ENCODE measurements at places on chromosomes 11 and 22.

DNA sequence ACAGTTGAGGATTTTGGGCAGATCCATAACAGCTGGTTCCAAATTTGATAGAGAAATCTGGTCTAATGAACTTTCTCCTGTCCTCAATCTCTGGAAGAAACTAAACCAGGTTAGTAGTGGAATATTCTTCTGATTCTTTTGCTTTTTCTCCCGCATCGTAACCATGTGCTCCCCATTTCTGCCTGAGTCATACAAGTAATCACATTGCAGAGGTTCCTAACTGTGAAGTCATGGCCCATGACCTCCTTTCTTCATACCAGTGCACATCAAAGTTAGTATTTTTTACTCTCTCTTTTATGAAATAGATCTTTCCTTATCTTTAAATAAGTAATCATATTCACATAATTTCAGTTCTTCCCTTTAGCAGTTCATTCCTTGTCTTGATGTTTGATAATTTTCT lies 249.0 kb downstream of the DYNC2H1 start:
- no peak for DNase-seq

DNA sequence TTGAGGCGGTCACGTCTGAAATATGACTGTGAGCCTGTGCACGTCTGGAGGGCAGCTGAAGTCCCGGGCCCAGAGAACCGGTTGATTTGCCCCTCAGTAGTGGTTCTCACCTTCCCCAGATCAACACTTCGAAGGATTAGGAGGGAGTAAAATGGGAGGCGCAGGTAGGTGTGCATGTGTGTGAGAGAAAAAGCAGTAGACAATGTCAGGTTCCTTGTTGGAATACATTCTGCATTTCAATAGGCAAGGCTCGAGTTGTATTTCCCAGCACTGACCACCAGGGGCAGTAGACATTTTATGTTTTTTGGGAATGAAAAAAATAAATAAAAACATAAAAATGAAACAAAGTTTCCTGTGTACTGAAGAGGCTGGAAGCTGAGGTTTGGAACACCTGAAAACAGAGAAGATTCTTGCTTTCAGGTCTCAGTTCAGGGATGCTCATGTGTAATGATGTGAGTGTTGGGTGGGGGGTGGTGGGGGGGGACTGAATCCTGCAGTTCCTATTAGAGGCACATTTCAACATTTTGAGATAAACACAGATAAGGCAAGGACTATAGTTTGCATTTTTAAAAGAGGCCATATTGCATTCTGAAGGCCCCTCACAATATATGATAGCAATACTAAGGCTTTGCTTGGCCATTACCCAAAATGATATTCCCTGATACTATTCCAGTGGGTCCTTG lies 333.9 kb downstream of the CADM1 start:
- DNase-seq, result no peak

DNA sequence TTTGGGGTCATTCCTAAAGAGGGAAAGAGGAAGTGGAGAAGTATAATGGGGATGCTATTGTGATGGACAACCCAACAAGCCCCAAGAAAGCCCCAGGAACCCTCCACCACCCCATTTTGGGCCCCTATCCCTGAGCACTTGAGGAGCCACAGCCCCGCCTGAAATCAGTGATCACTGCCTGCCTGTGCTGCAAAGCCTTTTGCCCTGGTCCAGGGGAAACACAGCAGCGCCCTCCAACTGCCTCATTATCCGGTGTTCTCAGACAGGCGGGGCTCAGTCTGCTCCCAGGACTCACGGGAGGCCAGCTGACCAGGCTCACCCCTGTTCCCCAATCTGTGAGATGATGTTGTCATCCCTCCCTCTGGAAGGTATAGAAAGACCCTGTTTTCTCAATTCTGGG lies 44.7 kb upstream of the TTC12 start:
- DNase-seq, result no peak

DNA sequence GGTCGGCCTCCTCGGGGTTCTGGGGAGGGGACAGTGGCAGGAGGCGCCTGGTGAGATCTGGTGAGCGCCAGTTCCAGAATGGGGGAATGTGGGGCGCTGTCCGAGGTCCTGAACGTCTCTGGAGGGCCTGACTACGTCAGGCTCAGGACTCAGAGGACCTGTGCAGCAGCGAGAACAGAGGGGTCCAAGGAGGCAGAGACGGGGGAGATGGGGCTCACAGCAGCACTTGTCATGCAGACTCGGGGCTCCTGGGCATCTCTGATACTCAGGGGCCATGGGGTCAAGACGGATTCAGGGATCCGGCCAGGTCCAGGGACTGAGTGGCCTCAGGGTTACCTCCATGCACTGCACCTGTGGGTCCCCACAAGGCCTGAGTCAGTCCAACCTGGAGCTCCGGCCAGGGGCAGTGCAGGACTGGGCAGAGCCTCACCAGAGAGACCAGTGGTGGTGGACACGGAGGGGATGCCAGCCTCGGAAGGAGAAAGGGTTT lies 92.2 kb downstream of the BRD1 start:
- DNase-seq, result no peak

DNA sequence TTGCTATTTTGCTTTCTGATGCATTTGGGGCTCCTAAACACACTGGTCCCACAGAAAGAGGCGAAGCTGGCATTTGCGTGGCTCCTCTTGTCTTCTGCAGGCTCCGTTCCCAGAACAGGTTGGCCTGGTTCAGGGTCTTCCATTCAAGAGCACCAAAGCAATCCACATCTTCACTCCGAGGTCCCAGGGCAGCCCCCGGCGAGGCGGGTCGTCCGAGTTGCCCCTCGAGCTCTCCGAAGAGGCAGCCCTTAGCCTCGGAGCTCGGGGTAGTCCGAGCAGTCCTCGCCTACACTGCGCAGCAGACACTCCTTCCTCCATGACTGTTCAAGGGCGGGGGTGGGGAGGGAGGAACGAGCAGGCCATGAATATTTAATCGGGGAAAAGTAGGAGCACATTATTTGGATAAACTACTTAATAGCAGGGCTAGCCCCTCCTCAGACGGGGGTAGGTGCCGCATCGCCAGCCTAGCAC lies 321.3 kb downstream of the BLID start:
- no peak for DNase-seq

GRCh38 chr11:117281159-117281558 lies 10.0 kb upstream of the BACE1-AS start:
- no peak for DNase-seq

- no peak for DNase-seq
Measured at GRCh38 chr22:29885610-29886009, 2.6 kb downstream of the MTMR3 start.

DNA sequence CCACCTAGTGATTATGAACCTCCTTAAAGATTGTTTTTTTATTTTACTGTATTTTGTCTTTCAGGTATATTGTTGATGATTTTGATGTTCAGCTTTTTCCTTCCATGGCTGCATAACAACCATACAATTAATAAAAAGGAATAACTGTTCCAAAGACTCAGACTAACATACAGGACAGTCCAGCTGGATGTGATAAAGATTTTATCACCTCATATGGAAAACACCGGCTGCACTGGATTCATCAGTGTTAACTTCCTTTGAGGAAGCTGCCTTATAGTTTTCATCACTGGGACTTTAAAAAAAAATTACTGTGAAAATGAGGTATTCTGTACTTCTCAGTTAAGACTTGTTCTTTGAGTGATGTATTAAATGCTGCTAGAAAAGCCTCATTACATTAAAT lies 19.5 kb downstream of the AQP11 start:
- DNase-seq, result no peak

DNA sequence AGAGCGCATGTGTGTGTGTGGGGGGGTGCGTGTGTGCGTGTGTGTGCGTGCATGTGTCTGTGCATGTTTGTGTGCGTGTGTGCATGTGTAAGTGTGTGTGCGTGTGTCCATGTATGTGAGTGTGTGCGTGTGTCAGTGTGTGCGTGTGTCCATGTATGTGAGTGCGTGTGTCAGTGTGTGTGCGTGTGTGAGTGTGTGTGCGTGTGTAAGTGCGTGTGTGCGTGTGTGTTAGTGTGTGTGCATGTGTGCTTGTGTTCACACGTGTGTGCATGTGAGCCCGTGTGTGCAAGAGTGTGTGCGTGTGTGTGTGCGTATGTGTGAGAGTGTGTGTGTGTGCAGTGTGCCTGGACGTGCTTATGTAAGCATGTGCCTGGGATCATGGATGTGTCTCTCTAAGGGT lies 14.7 kb upstream of the APOL6 start:
- no peak for DNase-seq

- DNase-seq, result no peak
Measured at GRCh38 chr11:16853266-16853665, 114.8 kb downstream of the C11orf58 start.

DNA sequence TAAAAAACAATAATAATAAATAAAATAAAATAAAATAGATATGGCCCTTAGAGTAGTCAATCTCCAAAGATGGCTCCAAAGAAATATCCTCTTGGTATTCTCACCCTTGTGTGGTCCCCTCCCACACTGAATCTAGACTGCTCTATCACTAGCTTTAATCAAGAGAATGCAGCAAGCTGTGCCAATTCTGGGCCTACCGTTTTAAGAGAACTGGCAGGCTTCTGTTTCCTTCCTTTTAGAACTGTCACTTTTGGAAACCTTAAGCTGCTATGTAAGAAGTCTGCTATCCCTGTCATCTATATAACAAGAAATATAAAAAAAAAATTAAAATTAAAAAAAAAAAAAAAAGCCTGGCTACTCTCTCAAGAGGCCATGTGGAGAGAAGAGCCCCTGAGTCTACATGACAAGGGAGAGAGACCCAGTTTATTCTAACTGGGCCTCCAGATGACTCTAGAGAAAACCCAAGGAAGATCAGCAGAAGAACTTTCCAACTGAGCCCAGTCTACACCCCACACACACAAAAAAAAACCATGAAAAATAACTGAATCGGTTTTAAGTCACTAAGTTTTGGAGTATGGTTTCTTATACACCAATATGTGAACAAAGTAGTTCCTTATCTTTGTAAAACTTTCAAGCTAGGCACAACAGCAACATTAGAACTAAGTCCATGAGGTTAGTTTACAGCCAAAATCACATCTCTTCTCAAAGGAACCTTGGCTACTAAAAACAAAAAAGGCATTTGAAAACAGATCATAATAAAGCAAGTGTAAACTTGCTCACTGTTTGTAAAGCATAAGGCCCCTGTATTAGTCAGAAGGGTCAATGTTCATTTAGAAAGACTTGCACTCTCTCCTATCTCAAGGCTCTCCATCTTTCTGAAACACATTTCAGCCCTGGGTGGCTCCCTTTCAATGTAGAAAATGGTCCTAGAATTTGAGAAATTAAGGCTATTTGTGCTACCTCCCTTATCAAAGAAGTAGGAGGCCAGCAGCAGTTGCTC lies 67.3 kb downstream of the AMBRA1 start:
- DNase-seq, result no peak

DNA sequence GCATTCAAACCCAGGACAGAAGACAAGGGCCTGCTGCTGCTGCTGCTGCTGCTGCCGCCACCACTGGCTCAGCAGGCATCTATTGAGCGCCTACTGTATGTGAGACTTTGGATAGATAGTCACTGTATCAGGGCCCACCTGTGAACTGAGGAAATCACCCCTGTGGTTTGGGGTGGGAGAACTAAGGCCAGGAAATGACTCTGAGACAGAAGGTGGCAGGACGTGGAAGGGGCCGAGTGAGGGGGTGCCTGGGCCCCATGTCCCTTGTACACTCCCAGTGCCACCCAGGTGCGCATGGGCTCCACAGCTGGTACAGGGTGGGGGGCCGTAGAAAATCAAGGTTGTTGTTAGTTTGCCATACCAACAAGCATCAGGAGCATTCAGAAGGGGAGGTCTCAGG lies 50.6 kb downstream of the ARHGAP8 start:
- DNase-seq, result no peak

DNA sequence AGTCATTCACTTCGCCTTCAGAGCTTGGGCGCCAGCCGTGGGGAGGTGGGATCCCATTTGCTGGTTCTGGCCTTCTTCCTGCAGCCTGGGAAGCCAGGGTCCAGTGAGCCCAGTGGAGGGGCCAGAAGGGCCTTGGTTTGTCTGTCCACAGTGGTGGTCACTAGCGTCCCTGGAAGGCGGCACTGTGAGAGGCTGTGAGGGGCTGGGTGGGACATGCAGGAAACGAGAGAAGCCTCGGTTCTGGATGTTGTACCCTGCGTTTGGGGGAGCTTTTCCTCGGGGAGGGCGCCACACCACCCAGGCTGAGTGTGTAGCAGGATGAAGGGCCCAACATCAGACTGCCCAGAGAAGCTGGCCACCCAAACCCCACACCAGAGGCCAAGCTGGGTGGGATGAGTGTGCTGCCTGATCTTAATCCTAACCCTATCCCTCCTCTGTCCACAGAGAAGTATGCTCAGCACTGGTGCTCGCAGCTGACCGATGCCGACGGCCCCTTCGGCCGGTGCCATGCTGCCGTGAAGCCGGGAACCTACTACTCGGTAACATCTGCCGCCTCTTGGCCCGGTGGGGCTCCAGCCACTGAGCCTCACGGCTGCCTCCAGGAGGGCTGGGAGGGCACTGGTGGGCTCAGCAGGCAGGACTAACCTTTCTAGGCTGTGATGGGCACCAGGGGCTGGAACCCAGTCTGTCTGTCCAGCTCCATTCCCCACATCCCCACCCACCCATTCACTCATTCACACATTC lies 14.4 kb downstream of the MUC5AC start:
- no peak for DNase-seq

- DNase-seq, result no peak
Measured at GRCh38 chr22:30252411-30253204, 6.0 kb upstream of the LIF start.

DNA sequence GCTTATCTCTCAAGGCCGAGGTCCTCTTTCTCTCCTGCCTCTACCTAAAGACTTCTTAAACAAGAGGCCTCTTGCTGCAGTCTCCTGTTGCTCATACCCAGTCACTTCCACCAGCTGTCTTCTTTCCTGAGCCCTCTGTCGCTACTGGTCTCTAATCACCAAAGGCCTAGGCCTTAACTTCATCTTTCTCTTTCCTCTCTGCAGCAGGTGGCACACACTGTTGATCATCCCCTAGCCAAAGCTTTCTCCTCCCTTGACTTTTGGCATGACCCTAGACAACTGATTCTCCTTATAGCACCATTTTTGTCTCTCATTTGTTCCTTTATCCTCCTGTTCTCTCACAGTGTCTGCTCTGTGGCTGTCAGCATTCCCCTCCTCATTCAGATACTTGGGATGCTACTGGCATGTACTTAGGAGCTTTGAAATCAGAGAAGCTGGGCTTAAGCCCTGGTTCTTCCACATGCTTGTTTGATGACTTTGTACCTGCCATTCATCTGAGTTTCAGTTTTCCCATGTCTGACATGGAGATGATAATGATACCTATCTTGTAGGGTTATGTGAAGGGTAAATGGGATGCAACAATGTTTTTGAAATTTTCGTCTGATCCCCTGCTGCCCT lies 22.4 kb downstream of the ENDOD1 start:
- no peak for DNase-seq

Data from activated CD8-positive, alpha-beta memory T cell treated with anti-CD3 and anti-CD28 coated beads for 1 hour (primary cell).